HFF-Myc (cell line): ENCODE measurements at places on chromosomes 3 and 15.

- DNase-seq = no peak
Measured at GRCh38 chr15:90101969-90102890, at the start of gene IDH2. Gene IDH2, minus strand, starts transcription at chr15:90102468. Its CDS starts 78 bp downstream, at chr15:90102390.

DNA sequence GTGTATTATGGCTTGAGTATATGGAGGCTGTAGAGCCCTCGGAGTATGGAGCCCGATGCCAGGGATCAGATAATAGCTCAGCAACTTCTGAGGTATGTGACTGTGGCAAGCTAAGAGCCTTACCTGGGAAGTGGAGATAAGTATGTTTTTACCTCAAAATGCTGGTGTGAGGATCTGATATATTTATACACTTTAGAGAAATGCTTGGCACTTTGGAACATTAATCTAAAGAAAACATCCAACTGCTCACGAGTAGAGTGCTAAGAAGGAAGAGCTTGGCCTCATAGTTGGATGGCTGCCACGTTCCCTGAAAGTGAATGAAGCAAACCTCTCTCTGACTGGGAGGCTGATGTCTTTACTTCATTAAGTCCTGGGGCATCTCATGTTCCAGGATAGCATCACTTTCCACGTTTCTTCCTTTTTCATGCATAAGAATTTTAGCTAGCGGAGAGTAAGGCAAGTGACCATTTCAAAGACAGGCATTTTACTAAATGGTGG lies 58.9 kb upstream of the GOLGA8J start:
- DNase-seq = no peak

GRCh38 chr15:64842986-64843561 lies 1.4 kb downstream of the PLEKHO2 start:
- DNase-seq = no peak

- no peak for DNase-seq
Measured at GRCh38 chr3:64763980-64764379, 76.2 kb upstream of the ADAMTS9 start.

GRCh38 chr3:185046164-185046515 lies 106.7 kb downstream of the C3orf70 start:
- no peak for DNase-seq

- DNase-seq = no peak
Measured at GRCh38 chr15:71085809-71086208, 29.5 kb upstream of the THSD4 start.

DNA sequence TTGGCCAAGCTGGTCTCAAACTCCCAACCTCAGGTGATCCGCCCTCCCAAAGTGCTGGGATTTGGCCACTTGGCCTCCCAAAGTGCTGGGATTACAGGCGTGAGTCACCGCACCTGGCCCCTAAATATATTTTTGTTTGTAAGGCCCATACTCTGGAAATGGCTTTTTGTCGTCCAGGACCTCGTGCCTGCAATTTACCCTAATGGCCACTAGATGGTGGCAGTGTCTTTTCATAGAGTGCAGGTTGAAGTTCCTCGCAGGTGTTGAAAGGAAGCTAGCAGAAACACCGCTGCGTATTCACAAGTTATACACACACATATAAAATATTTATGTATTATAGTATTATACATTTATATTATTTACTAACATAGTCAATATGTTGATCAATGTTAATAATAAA lies 97.2 kb downstream of the LRTM1 start:
- DNase-seq = no peak

GRCh38 chr15:75955720-75956119 lies 52.0 kb downstream of the FBXO22 start:
- no peak for DNase-seq

DNA sequence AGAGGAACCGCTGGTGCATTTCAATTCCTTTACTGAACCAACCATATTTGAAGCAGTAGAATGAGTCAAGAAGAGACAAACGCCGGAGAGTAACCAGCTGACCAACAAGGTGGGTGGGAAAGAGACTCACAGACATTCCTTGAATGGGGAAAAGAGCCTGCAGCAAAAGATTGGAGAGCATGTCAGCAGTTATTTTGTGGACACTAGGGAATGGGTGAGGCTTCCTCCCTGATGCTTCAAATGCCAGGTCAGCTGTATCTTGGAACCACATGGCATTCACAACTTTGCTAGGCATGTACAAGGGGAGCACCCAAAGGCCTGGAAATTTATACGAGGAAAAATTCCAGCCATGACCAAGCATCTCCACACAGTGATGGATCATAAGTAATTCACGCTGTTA lies 29.9 kb upstream of the ZKSCAN7 start:
- DNase-seq = no peak

- DNase-seq = peak; percentile 58
Measured at GRCh38 chr15:88904624-88905327, 8.4 kb downstream of the MFGE8 start.

GRCh38 chr3:61637088-61638051 lies 76.0 kb downstream of the PTPRG start:
- no peak for DNase-seq

DNA sequence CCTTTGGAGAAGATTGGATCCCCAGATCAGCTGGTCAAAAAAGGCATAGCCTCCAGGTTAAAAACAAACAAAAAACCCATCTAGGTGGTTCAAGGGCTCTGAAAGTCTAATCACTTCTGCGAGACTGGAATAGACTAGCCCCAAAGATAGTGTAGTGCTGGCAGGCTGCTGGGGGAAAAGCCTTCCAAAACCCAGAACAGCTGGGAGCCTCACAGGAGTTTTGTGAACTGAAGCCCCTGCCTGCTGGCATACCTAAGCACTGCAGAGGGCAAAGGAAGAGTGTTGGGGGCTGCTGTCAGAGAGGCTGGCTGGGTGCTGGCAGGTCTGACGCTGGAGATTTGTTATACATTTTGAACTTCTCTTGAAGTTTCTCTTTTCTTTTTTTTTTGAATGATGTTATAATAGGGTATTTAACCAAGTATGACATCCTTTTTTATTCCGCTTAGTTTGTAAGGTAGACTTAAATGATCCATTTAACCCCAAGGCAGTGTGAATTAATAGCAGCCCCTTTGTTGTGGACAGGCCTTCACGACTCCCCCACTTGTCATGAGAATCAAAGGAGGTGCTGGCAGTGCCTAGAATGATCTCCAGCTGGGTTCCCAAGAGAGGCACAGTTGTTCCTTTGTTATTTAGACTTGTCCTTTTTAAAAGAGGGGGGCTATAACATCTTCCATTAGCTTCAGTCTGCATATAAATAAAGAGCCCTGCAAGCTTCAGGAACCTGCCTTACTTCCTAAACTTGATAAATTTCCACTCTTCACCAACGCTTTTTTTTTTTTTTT lies 53.9 kb downstream of the CRTC3 start:
- no peak for DNase-seq
